ENCODE measurements at places on chromosomes 3 and 15.
A peak's percentile ranks its signal among the peaks of the same experiment; 100 is the strongest.

GRCh38 chr15:82855286-82856100 is 46.1 kb downstream of the WHAMM start:
- DNase-seq: no peak

DNA sequence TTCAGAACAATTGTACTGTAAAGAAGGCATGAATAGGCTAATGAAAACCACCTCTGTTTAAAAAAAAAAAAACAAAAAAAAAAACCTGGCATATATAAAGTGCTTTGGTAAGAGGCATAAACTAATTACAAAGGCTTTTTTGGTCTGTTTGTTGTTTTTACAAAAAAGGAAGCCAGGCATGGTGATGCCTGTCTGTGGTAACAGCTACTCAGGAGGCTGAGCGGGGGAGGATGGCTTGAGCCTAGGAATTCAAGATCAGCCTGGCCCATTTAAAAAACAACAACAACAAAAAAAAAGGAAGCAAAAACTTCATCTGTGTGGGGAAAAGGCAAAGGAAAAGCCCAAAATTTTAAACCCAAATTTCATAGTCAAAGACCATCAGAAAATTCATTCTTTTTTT is 47.0 kb downstream of the OSBPL10 start:
- DNase-seq: no peak

DNA sequence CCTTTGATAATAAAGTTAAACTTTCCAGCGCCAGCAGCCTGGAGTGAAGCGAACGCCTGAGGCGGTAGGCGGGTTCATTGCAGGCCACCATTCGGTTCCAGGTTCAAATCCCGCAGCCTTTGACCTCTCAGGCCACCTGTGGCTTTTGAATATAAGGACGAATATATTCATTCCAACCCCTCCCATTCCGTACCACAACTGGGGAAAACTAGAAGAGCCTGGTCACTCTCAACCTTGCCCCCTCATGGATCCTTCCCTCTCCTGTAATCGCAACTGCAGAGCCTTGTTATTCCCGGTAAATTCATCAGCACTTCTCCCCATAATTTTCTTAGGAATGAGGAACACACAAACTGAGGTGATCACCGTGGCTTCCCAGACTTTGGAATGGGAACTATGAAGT is 35.2 kb downstream of the ZIC4 start:
- DNase-seq: no peak

DNA sequence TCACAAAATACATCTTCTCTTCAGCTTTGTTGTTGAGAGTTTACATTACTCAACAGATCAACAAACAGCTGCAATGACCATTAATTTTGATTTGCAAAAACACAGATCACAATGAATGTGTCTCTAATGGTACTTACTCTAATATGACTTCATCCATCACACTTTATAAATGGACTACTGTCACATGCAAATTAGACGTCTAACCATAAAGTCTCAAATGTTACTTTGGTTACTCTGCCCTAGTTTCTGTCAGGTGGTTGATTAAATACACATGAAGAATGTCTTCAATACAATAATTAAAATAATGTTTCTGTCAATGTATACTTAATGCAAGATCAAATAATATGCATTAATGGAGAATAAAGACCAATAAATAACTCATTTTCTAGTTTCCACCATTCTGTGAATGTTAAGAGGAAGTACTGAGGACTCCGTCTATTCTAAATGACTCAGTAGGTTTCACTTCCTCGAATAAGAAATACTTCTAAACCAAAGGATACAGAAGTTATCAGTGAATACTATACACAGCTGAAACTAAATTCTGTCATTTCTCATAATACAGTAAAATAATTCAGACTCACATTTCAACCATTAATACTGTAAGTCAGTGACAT is 145.8 kb downstream of the CBLB start:
- DNase-seq: no peak

- peak; percentile 74 for DNase-seq
Measured at GRCh38 chr3:53046171-53047170, 598 bp upstream of the SFMBT1 start.

DNA sequence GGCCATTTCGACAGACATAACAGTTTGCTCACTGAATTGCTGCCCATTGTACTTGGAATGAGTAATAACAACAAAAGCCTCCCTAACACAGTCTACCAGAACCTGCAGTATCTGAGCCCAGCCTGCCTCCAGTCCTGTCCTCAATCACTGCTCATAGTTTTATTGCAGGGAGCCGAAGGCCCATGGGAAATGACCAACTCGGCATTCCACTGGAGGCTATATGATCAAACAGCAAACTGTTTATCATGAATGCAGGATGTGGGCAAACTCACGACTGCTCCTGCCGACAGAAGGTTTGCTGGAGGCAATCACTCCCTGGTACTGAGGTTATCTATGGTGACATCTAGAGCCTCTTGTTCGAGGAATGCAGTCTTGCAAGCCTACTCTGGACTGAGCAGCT is 46.3 kb downstream of the LSM3 start:
- no peak for DNase-seq

DNA sequence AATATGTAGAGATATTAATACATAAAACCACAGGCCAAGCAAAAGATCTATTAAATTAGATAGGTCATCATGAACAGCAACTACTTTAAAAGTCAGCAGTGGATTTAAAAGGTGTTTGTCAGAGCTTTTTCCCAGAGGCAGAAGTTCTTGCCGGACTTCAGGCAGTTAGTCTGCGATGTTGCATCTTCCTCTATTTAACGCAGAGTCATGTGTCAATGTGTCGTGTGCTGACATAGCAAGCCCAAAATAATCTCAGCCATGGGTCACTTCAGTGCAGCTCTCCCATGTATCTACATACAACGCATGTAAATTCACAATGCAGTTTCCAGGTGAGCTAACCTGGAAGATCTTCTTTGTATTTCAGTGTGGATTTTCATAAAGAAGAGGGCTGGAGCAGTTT is 8.0 kb upstream of the TMEM212 start:
- DNase-seq: no peak
